ENCODE measurements at places on chromosomes 6 and 20.

DNA sequence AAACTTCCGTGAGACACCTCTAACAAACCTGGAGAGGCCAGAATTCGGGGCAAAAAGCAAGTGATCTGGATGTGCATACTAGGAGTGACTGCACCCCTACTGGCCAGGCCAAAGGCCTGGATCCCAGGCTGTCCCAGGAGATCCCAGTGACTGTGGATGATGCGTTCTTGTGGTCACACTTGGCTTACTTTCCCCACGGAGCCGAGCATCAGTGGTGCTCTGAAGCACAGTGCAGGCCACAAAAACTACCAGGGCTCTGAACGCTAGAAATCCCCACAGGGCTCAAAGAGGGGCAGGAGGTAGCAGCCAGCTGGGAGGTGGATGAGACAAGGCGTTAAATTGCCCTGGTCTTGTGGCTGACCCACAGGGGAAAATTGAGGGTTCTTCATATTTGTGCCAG lies 7.1 kb downstream of the TRIM26 start:
- DNase-seq: no peak

DNA sequence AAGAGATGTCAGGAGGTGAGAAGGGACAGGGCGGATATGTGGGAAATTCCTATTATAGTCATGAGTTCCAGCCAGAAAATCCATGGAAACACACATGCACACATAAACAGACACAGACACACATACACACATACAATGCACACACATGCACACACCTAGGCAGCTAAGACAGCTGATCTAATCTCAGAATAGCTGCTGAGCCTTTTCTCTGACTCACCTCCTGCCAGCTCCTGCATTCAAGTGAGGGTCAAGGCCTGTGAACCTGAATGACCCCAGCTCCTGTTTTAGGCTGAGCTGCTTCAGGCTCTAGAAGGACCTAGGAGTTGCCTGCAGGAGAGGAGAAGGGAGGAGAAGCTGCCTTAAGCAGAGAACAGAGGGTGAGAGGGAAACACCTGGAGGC lies 21.6 kb upstream of the RAET1L start:
- no peak for DNase-seq

GRCh38 chr6:167965592-167966539 lies 31.6 kb upstream of the KIF25 start:
- no peak for DNase-seq

GRCh38 chr6:5175635-5176034 lies 85.1 kb downstream of the LYRM4 start:
- DNase-seq: no peak

DNA sequence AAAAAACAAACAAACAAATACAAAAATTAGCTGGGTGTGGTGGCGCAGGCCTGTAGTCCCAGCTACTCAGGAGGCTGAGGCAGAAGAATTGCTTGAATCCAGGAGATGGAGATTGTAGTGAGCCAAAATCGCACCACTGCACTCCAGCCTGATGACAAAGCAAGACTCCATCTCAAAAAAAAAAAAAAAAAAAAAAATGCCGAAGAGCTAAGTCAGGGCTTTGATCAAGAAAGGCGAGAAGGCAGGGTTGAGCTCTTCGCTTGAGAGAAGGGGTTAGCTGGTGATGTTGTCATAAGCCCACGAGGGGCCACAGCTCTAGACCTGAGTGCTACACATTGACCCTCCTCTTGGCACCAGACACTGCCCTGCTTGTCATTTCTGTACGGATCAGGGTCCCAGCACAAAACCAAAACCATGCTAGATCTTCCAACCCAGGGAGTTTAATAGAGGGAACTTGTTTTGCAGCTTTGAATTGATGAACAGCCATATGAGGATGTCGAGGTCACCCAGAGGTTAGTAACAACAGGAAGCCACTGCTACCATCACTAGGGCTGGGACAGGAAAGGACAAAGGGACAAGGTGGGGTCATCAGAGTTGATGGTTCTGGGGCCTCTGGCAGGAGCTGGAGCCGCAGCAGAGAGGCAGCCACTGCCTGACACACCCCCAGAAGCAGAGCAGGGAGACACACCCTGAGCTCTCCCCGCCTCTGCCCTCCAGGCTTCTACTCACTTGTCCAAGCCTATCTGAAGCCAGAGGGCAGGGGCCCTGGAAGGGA lies 122.7 kb downstream of the SNX5 start:
- no peak for DNase-seq

DNA sequence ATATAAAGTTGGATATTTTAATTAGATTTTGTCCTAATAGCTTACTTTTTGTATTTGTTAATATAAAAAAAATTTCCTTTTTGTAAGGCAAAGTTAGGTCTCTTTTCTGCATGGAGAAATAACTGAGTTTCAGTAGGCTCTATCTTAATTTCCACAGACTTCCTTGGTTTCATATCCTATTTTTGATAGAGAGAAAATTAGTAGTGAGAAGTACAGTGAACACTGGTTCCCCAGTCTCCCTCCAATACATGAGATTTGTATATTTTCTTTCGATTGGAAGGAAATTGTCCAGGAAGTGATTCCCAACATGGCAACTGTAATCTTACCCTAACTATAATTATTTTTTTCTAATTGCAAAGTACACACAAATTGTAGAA lies 26.4 kb downstream of the TRIM27 start:
- DNase-seq: no peak

DNA sequence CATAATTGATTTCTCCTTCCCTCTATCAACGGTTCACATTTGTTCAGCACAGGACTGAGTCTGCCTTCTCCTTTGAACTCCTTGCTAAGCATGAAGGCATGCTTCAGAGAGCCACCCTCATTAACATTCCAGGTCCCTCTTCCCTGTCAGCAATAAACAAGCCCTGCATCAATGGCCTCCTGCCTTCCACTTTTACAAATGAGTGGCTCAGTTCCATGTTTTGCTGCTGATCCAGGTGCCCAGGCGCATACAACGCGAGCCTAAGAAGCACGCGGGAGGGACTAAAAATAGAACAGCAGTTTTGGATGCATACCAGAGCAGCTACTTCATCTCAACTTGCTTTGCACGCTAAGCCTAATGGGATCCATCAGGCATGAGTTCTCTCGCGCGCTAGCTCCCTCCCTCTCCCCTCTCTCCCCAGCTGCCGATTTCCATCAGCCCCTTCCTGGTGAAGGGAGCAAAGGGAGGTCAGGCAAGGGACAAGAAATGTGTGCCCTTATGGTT lies 53.4 kb downstream of the TRAF3IP2 start:
- DNase-seq: no peak

DNA sequence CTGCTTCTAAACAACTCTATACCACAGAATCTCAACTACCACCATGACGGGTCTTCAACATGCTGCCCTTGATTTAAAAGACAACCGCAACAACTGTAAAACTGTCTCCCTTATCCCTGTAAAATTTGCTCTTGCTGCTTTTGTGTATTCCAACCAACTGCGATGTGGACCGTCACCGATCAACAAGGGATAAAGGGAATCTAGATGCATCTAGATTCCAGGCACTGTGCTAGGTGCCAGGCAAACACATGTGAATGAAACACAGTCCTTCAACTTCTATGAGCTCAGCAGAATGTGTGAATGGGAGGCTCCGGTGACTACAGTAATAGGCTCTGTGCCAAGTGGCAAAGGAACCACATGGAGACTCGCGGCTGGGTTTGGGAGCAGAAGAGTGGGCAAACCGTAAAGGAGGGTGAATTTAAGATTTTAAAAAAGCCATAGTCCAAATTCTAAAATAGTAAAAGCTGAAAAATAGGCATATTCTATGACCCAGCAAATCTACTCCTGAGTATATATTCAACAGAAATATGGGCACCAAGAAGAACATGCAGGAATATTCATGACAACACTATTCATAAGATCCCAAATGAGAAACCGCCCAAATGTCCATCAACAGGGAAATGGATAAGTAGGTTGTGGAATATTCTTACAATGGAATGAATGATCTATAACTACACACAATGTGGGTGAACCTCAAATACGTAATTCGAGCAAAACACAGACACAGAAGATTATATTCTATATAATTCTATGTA lies 3.7 kb upstream of the PRND start:
- no peak for DNase-seq
